ENCODE measurements at places on chromosomes 6 and 20.
A peak's percentile ranks its signal among the peaks of the same experiment; 100 is the strongest.

- DNase-seq, result no peak
These were observed 1.8 kb downstream of the PLA2G7 start for GRCh38 chr6:46733341-46733801.

DNA sequence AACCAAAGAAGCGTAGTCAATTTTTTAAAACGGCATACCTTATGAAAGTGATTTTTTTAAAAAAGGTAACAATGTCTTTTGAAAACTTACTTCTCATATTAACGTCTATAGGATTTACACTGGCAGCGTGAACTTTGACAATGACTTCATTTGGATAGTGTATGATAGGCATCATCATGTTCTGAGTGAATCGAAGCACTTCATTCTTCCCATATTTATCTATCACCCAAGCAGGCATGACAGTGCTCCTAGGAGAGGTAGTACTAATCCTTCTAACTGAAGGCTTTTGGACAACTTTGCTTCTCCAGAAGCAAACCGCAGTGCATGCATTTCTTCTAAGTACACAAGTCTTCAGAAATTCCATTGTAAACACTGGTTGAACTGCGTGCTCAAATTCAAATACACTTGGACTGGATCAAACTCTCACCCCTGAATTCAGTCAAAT lies 618 bp downstream of the RTN4IP1 start:
- DNase-seq, result no peak

- DNase-seq, result no peak
These were observed 19.3 kb upstream of the COX7A2 start for GRCh38 chr6:75262716-75263400.

DNA sequence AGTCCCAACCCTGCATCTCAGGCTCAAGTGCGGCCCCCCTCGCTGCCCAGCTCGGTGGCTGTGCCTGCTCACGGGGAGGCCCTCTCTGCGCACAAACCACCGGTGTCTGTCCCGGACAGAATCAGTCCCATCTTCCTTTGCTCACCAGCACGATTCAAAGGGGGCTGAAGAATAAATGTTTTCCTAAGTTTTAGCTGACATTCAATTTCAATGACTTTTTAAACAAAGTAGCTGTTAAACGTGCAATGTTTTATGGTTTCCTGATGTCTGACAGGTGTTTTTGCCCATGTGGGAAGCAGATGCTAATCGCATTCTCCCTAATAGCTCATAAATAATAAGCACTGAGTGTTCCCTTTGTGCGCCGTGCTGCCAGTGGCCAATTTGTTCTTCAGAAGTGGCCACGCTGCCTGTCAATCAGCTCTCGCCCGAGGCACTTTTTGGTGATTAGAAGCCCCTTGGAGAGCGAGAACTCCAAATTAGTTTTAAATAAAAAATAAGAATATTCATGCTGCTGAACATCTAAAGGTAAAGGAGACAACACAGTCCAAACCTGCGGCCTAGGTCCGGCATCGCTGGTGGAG lies 26.3 kb downstream of the BHLHE23 start:
- DNase-seq, result no peak

DNA sequence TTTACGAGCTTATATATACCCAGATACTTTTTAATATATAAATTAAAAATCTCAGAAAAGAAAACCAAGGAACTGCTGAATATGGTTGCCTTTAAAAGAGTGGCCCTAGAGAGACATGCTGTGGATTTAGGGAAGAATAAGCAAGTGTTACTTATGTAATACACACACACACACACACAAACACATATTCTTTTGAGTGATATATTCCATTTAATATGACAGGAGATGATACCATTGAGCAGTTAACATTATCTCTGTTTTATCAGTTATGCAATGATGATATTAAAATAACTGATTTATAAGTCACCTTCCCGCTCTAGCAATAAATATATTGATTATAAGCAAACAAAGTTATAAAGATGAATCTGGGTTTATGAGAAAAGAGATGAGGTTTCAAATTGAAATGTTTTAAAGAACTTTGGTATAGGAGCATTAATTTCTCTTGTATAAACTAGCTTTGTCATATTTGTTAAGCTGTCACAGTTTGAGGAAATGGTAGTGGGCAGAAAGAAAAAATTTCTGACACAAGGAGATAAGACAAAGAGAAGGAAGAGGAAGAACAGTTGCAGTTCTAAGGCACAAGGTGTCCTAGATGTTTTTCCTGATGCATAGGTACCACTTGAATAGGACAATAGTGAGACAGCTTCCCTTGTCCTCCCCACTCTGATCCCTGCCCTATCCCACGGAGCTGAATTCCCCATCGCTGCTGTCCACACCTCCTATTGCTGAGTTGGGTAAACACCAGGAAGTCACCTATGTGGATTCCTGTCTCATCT lies 26.4 kb downstream of the GPX5 start:
- no peak for DNase-seq

GRCh38 chr6:16153211-16153820 lies 24.4 kb downstream of the MYLIP start:
- DNase-seq, result no peak

GRCh38 chr6:114471450-114471849 lies 128.6 kb upstream of the HS3ST5 start:
- DNase-seq, result no peak

- no peak for DNase-seq
These were observed 247.5 kb upstream of the RNF217 start for GRCh38 chr6:124714728-124715127.

- DNase-seq, result no peak
These were observed 29.9 kb downstream of the SGK1 start for GRCh38 chr6:134287859-134288537.

DNA sequence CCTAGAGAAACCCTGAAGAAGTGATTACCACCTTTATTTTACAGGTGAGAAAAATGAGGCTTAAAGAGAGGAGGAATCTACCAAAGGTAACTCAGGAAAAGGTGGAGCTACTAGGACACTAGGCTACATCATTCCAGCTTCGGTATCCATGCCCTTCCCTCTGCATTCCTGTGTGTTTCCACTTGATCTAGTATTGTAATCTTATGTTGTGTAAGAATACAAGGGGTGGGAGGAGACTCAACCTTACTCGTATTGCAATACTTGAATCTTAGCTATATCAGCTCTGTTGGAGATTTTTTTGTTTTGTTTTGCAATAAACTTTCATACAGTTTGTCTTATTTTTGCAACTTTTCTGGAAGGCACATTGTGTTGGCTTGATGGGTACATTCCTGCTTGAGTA lies 742.4 kb downstream of the PTPRT start:
- no peak for DNase-seq

GRCh38 chr20:10113746-10114145 lies 79.0 kb downstream of the ANKEF1 start:
- DNase-seq, result no peak

- no peak for DNase-seq
These were observed 74.5 kb downstream of the SSR1 start for GRCh38 chr6:7238526-7238899.

DNA sequence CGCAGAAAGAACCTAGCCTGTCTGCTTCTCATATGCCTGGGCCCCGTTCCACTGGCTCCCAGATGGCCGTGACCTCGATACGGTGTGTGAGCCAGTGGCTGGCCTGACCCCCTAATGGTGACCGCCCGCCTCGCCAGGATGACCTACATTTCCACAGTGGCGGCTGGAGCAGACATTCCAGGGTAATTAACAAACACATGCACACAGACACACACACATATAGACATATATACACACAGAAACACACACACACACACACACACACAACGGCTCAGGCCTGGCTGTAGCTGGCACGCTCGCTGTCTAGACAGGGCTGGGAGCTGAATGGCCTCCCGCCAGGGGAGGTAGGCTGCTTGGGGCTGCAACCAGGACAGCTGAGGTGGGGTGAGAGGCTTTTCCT lies 227.1 kb downstream of the ANKRD60 start:
- no peak for DNase-seq

DNA sequence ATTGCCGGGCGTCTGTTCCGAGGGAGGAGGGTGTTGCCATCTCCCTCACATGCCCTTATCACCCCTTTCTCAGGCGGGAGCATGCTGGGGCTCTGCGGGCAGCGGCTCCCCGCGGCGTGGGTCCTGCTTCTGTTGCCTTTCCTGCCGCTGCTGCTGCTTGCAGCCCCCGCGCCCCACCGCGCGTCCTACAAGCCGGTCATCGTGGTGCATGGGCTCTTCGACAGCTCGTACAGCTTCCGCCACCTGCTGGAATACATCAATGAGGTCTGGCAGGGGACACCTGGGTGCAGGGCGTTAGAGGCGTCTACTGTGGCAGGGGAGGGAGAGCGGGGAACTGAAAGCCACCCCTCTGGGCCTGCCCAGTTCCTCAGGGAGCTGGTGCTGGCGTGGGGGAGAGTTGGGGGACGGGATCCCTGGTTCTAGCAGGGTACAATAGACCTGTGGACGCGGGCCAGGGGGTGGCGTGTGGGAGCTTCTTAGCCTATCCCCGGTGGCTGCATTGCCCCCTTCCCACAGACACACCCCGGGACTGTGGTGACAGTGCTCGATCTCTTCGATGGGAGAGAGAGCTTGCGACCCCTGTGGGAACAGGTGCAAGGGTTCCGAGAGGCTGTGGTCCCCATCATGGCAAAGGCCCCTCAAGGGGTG lies 697 bp downstream of the PPT2 start:
- peak; percentile 69 for DNase-seq

GRCh38 chr20:41668057-41668749 lies 50.0 kb upstream of the CHD6 start:
- DNase-seq, result no peak

DNA sequence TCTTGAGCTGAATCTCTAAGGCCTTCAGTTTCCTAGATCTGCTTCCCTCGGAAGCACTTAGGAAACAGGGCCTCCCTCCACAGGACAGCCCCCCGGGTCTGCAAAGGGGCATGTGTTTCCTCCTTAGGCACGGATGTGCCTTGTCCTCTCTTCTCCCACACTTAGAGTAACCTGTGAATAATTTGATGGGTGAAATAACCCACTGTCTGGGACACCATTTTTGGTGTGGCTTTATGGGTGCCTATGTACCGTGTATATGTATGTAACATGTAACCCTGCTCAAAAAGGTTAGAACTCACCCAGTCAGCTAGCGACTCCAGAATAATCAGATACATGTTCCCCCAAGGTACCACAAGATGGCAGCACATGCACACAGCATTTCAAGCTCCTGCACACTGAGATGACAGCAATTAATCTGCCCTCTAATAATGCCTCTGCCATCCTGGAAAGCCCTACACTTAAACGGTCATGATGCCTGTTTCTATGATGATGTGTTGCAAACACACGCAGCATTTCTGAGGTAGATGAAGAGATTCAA lies 212.0 kb upstream of the PROKR2 start:
- DNase-seq, result peak; percentile 73

- DNase-seq, result no peak
These were observed 146.8 kb upstream of the UST start for GRCh38 chr6:148599967-148600426.

DNA sequence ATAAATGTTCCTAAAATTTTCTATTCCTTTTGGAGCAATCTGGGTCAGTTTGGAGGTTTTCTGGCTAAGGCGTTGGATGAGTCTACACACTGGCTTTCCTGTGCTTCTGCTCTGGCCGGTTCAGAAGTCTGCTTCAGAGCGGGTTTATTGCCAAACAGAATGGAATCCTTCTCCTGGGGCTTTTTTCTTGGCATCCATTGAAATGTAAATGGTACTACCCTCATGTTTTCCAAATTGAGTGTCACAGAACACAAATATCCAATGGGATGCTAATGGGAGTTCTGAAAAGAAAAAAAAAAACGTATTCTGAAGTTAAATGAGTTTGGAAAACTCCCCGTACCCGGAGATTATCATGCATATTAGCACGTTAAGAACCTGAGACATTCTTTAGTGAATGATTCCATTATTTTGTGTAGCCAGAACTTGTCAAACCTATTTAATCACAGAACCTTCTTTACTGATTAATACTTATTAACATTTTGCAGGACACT lies 930.3 kb downstream of the QKI start:
- DNase-seq, result no peak

DNA sequence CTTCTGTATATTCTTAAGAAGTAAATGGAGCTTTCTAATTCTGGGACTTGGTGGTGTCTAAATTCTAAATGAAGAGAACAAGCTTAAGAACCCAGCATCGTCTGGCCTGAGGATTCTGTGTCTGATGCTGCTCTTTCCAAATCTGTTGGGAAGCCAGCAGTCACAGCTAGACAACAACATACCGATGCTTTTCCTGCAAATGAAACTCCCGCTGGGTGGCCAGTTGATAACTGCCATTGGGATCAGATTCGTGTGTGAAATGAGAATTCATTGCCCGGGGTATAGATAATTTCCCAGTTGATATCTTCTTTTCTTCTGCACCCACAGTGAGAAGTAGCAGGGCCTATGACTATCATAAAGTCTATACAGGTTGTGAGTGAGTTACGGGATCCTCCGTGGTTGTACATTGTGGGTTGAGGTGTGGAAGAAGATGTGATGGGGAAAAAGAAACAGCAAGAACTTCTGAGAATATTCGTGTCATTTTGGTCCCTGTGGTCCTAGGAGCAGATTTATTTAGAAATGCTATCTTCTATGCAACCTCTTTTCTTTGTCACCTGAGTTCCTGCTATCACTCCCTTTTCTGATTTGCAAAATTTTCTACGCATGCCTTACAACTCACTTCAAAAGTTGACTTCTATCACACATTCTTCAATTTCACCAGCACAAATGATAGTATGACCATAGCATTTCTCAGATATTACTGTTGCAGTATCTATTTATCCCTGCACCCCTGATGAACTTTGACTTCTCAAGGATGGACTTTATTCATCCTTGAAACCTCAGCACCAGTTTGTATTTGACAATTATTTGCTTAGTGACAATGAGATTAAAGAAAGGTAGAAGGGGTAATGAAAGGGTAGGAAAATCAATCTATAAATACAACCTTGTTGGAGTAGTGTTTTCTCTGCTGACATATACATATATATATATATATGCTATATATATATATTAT lies 10.4 kb downstream of the NOX3 start:
- DNase-seq, result no peak

- DNase-seq, result no peak
These were observed 308.6 kb upstream of the MAP3K7 start for GRCh38 chr6:90895299-90896074.

DNA sequence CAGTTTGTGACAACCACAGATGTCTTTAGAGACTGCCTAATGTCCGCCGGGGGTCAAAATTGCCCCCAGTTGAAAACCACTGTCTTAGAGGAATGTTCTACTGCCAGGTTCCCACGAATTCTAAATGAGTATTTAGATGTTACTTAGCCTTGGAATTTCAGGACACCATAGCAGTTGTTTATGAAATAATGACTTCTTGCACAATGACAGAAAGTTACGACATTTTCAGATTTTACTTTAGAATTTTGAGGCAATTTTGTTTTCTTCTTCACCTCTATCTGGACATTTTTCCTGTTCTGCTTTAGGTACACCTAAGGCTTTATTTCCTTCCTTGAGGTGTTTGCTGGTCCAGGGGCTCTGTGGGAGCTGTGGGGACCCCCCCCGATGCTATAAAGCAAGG lies 83.4 kb downstream of the CCDC170 start:
- DNase-seq, result peak; percentile 8

GRCh38 chr6:106212576-106212975 lies 113.0 kb downstream of the ATG5 start:
- no peak for DNase-seq

GRCh38 chr6:66970373-66970772 lies 1263.3 kb upstream of the EYS start:
- DNase-seq, result no peak
